ENCODE measurements at places on chromosomes 12 and 14.

GRCh38 chr14:23492618-23493272 lies 23.2 kb downstream of the NGDN start:
- no peak for DNase-seq

GRCh38 chr14:60654334-60654821 lies 5.1 kb upstream of the SIX1 start:
- DNase-seq: no peak

GRCh38 chr12:50232771-50233209 lies 50.5 kb downstream of the LIMA1 start:
- no peak for DNase-seq

GRCh38 chr12:65891219-65891618 lies 66.9 kb downstream of the HMGA2 start:
- DNase-seq: no peak

GRCh38 chr12:5396541-5396940 lies 35.4 kb upstream of the NTF3 start:
- DNase-seq: no peak
